ENCODE measurements at places on chromosomes 7 and 10. TPM values are rescaled to one million over a fixed set of nuclear protein-coding genes. Genes with fewer than 3 reads are reported as not detected.

ANXA7 gene
- total RNA-seq: 216 TPM

MOSPD3 gene
- total RNA-seq: 6.9 TPM

SORCS1 gene
- total RNA-seq: 1.2 TPM

GRCh38 chr10:75388082-75388481 lies 13.5 kb downstream of the ZNF503 start:
- DNase-seq: no peak

GRCh38 chr7:25789701-25790640 lies 362.0 kb upstream of the NFE2L3 start:
- no peak for DNase-seq

- DNase-seq: peak; percentile 23
These were observed 26.7 kb downstream of the TBC1D12 start for GRCh38 chr10:94428766-94429707.

GRCh38 chr7:5334671-5335070 lies 51.9 kb downstream of the SLC29A4 start:
- no peak for DNase-seq

- no peak for DNase-seq
These were observed 58.0 kb downstream of the ADK start for GRCh38 chr10:74208997-74209396.

DNA sequence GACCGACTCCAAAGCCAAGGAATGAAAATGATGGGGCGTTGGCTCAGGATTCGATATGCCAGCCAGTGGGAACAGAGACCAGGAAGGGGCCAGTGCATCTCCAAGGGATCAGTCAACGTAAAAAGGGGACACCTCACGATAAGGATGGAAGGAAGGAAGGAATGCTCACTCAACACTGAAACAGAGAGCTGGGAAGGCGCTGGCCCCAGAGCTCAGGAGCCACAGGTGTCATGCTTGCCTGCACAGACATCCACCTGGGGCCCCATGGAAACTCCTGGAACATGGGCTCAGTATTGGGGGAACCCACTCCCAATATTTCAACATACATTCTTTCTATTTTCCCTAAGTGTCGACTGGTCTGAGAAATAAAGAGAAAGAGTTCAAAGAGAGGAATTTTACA lies 5.3 kb downstream of the MMRN2 start:
- no peak for DNase-seq

- DNase-seq: no peak
These were observed 1023.2 kb downstream of the LRMDA start for GRCh38 chr10:76454506-76455140.

DNA sequence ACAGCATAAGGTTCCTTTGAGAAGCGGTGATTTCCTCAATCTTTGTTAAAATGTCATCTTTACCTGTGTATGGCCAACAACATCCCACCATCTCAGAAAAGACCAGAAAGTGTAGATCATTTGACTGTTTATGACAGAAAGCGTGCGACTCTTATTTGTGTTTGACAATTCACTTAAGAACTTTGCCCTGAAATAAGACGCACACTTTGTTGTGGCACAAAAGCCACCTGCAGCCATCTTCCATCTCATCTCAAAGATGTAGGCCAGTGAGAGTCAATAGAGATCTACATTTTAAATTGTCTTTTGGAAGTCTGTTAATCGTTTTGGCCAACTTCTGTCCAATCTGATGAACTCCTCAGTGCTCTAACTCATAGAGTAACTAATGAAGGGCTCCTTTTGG lies 114.0 kb downstream of the CALN1 start:
- DNase-seq: no peak

- DNase-seq: peak; percentile 59
These were observed 7.1 kb downstream of the VIM start for GRCh38 chr10:17235136-17235535.

- peak; percentile 67 for DNase-seq
These were observed 48.6 kb downstream of the MCU start for GRCh38 chr10:72740528-72740927.

GRCh38 chr7:45918556-45918955 lies 2.5 kb downstream of the IGFBP3 start:
- no peak for DNase-seq

DNA sequence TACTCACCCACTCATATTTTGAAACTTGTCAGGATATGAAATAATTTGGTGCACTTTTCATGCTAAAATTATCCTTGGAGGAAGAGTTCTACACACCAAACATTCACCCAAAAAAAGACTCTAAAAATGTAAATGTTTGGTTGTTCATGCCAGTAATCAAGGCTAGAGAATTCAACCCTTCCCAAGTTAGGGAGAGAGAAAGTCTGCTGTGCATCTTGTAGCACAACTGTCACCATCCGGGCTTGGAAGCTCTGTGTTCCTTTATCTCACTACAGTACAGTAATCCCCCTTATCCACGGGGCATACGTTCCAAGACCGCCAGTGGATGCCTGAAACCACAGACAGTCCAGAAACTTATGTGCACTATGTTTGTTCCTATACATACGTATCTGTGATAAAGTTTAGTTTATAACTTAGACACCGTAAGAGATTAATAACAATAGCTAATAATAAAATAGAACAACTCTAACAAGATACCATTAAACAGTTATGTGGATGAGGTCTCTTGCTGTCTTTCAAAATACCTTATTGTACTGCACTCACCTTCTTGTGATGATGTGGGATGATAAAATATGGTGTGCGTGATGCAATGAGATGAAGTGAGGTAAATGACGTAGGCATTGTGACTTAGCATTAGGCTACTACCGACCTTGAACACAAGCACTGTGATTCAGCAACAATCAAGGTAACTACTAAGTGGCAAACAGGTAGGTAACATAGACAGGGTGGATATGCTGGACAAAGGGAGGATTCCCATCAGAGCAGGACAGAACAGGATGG lies 24.6 kb upstream of the HECTD2 start:
- DNase-seq: no peak
